ENCODE measurements at places on chromosomes 16 and 17.

GRCh38 chr17:79044462-79044861, 20.5 kb downstream of the C1QTNF1 start:
- DNase-seq, result no peak

DNA sequence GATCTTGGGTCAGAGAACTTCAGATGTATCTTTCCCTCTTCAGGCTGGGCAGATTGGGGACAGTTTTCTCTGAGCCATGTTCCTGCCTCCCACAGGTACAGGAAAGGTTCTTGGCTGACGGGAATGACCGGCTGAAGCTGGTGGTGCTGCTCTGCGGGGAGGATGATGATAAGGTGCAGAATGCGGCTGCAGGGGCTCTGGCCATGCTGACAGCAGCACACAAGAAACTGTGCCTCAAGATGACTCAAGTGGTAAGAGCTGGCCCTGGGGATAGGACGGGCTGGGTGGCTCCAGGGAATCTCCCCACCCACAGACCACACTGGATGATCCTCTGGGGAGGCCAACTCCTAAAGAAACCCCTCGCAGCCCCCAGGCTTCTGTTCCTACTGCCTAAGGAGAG, 10.9 kb downstream of the SLC35G3 start:
- DNase-seq, result no peak

DNA sequence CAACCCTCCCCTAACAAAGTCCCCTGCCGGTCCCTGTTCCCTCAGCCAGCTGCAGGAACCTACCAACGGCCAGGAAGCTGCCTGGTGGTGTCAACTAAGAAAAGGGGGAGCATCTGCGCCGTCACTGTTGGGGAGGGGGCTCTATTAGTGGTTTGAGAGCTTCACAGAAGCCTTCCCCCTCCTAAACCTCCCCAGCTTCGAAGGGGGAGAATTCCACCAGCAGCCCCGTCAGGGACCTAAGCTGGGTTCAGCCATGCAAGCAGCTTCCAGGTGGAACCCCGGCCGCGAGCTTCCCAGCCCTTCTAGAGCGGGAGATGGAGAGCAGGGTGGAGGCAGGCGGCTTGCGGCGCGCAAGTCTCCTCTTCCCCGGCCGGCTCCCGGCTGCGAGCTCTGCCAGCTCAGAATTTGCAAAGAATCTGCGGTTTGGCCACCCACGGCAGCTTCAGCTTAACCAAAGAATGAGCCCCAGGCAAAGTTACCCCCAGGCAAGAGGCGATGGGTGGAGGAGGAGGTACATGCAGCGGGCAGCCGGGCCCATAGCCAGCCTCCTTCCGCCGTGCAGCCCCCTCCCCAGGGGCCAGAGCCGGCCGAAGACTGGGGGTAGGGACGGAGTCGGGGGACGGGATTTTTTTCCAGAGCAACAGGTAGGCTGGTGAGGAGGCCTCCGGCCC, 33.7 kb downstream of the DDX19A start:
- peak; percentile 51 for DNase-seq

DNA sequence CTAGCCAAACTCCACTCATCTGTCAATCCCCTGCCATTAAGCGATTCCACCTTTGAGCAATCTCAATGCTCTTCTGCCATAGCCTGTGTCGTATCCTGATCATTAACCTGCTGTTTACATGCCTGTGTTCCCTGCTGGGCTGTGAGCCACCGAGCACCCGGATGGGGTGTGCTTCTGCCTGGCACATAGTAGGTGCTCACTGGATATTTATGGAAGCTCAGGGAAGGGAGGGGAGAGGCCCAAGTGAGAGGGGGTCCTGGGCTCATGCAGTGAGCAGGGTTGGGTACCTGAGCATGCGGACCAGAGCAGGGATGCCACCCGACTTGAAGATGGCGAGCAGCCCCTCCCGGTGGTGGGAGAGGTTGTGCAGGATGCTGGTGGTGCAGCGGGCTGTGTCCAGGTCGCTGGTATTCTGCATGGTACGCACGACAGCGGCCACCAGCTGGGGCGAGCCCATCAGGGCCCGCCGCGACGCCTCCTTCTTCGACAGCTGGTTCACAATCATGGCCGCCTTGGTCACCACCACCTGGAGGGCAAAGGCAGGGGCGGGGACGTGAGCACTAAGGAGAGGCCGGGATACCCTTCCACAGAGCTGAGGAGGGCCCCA, 17.7 kb downstream of the JUP start:
- DNase-seq, result no peak

- DNase-seq, result peak; percentile 80
Observed at GRCh38 chr17:59521465-59522126, 43.8 kb upstream of the DHX40 start.

DNA sequence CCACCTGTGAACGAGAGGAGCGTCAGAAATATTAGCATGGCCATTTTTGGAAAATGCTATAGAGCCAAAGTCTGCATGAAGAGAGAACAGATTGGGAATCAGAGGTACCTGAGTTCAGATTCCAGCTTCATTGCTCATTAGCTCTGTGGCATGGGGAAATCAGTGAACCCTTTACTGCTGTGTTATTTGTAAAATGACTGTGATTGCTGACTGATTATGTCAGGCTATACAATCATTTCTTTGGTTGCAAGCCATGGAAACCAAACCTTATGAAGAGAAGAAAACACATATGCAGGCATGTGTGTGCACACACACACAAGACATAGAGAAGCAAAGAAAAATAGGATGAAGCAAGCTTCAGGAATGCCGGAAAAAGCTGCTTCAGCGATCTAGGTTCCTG, 101.4 kb upstream of the HSBP1 start:
- no peak for DNase-seq

DNA sequence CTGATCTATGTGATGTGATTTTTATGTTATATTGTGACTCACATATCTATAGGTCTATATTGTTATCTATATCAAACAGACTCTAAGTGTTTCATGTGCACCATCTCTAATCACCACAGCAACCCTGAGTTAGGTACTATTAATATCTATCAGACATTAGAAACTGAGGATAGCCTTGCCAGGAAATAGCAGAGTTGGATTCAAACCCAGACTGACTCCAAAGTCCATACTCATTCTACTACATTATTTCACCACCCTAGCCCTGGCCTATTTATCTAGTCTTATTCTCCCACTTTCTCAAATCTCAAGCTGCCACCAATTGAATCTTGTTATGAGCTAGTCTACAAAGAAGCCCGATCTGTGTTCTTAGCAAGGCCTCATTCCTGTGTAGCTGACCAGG, 65.4 kb upstream of the GNAO1 start:
- DNase-seq, result no peak

GRCh38 chr17:51244041-51244440, 15.8 kb downstream of the MBTD1 start:
- no peak for DNase-seq

DNA sequence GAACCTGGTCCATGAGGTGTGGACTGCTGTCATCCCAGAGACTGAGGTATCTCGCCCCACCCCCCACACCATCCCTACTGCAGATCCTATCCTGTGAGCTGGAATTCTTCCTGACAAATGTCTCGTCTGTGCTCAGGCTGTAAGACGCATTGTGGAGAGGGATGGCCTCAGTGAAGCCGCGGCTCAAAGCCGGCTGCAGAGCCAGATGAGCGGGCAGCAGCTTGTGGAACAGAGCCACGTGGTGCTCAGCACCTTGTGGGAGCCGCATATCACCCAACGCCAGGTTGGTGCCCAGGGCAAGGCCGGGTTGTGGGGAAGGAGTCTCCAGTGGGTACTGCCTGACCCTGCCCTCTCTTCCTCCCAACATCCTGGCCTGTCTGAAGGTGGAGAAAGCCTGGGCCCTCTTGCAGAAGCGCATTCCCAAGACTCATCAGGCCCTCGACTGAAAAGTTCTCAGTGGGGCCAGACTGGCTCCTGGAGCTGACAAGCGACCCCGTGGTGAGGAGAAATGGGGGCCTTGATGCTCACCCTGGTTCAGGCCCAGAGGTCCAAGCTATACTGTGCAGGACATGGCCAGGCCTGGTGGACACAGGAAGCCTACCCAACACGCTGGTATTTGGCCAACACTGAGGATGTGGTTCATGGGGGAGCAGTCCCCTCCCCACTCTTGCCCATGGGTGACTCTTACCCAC, 1.2 kb upstream of the MLX start:
- no peak for DNase-seq

DNA sequence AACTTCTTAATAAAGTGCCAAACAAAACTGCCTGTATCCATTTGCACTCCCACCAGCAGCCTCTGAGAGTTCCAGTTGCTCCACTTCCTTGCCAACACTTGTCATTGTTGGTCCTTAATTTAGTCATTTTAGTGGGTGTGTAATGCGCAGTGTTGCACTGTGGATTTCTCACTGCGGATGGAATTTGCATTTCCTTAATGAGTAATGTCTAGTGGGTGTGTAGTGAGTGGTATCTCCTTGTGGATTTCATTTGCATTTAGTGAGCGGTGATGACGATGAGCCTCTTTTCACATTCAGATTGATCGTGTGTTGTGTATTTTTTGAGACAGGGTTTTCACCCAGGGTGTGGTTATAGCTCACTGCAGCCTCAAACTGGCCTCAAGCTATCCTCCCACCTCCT, 4.1 kb upstream of the MSLN start:
- DNase-seq, result no peak

GRCh38 chr16:68445458-68445857, 2.9 kb downstream of the SMPD3 start:
- DNase-seq, result peak; percentile 87

- DNase-seq, result no peak
Observed at GRCh38 chr16:23914946-23915530, 79.3 kb downstream of the PRKCB start.

DNA sequence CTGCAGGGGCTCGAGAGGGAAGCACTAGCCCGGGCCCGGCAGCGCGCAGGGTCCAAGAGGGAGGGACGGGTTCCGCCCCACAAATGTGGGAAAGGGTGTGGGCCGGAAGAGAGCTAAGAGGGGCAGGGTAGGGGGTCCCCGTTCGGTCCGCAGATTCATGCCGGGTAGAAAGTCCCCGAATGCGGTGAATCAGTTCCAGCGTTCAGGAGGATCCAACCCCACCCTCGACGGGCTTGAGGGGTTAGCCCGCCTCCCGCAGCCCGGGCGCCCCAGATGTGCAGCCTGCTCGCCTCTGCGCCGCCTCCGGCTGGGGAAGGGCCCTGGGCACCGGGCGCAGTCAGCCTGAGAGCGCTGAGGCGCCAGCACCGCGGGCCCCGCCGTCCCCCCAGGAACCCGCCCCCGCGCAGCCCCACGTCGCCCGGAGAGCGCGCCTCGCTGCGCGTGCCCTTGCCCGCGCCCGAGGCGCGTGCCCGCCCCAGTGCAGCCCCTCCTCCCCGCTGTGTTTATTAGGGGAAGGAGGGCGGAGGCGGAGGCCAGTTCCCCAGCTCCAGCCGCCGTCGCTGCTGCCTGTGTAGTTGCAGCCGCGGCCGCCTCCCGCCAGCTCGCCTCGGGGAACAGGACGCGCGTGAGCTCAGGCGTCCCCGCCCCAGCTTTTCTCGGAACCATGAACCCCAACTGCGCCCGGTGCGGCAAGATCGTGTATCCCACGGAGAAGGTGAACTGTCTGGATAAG, at the start of gene LASP1:
LASP1 (plus strand) TSS at position 533 of the 733 bp plus-strand sequence; CDS start at position 665, 132 bp downstream.
- DNase-seq, result peak; percentile 97

DNA sequence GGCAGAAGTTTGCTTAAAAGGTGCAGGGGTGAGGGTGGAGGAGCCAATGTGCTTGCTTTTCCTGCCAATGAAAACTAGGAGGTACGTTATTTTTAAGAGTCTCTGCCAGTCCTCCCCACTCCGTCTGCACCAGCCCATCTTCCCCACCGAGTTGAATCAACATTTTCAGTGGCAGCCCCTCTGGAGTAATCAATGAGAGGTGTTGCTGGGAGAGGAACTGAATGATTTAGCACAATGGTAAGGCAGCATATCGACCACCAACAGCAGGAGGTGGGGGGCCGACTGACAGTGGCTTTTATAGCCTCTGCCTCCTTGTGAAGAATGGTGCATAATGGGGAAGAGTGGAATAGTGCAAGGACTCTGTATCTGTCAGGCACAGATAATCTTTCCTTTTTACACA, 1465.0 kb upstream of the GOT2 start:
- no peak for DNase-seq

DNA sequence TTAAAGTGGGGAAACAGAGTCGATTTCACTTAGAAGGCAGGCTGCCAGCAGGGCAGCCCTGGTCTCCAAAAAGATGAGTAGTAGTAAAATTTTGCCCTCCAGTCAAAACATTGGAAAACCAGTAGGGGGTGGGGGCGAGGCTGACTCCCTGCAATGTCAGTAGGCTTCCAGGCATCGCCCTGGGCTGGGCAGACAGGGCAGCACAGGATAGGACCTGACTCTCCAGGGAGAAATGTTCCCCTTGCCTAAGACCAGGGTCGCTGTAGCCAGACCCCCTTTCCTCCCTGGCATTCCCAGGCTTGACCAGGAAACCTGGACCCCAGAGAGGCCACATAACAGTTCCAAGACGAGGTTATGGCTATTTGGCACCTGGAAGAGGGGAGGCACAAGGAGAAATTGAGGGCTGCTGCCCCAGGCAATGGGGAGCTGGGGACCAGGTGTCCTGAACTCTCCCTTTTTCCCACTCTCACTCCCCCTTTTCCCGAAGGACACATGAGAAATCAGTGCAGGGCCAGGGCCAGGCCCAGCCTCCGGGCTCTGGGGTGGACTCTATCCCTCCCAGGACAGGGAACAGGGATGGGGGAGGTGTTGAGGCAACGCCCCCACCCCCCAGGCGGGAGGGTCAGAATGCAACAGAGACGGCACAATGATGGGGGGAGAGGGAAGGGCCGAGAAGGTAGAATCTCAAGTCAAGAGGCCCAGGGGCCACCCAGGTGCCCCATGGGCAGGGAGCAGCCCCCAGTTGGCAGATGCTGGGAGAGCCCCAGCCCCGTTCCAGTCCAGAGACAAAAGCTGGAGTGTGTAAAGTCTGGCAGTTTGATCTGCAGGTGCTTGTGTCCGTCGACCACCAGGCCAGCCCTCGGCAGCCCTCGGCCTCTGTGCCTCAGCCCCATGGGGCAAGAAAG, 4.5 kb upstream of the SAMD14 start:
- DNase-seq, result no peak

GRCh38 chr17:76074390-76075363, at the start of gene GALR2:
Gene GALR2, plus strand, starts transcription at chr17:76074781. Its CDS starts 103 bp downstream, at chr17:76074884.
- DNase-seq, result no peak

DNA sequence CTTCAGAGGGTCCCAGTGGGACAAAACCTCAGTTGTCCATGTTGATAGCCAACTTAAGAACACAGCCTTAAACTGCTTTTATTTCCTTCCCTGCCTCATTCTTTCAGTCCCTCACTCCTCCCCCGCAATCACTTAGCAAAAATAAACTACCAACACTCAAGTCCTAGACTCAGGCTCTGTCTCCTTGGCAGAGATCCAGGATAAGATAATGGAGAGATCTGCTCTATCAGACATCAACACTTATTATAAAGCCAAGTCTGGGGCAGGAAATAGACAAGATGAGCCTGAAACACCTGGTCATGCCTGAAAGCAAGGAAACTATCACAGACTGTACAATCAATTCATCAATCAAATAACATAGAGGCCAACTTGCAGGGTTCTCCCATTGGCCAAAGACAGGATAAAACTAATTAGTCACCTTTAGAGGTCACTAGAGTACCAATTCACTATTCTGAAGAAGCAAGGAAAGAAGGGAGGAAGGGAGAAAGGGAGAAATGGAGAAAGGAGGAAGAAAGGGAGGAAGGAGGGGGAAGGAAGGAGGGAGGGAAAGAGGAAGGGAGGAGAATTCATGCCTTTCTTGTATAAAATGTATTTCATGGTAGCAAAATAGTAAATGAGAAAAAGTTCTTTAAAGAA, 15.7 kb downstream of the HYDIN start:
- peak; percentile 52 for DNase-seq

- no peak for DNase-seq
Observed at GRCh38 chr16:55478827-55479429, at the start of gene MMP2. Gene MMP2, plus strand, starts transcription at chr16:55479198. Its CDS starts 282 bp downstream, at chr16:55479480.

- DNase-seq, result peak; percentile 33
Observed at GRCh38 chr17:16873174-16874035, 98.5 kb downstream of the TNFRSF13B start.

GRCh38 chr16:85825326-85825725, 25.8 kb downstream of the COX4I1 start:
- no peak for DNase-seq

GRCh38 chr17:77353684-77354419, 213.1 kb downstream of the SEC14L1 start:
- DNase-seq, result no peak
